ENCODE measurements at places on chromosomes 11 and 22.

GRCh38 chr11:117980720-117981119 lies 5.5 kb upstream of the IL10RA start:
- no peak for DNase-seq

DNA sequence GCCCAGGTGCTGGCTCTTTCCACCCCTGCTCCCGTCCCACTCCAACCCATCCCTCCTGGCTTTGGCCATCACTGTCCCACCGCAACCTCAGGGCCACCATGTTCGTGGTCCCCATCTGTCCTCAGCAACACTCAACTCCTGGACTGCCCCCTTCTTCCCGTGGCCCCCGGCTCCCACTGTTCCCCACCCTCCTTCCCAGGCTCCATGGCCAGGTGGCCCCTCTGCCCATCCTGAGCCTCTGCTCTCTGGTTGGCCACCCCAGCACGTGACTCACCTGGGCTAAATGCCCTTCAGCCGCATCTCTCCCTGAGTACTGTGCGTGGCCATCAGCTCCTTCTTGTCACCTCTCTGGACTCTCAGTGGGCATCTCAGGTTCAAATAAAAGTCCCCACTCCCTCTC lies 41.6 kb upstream of the PHF21B start:
- no peak for DNase-seq

DNA sequence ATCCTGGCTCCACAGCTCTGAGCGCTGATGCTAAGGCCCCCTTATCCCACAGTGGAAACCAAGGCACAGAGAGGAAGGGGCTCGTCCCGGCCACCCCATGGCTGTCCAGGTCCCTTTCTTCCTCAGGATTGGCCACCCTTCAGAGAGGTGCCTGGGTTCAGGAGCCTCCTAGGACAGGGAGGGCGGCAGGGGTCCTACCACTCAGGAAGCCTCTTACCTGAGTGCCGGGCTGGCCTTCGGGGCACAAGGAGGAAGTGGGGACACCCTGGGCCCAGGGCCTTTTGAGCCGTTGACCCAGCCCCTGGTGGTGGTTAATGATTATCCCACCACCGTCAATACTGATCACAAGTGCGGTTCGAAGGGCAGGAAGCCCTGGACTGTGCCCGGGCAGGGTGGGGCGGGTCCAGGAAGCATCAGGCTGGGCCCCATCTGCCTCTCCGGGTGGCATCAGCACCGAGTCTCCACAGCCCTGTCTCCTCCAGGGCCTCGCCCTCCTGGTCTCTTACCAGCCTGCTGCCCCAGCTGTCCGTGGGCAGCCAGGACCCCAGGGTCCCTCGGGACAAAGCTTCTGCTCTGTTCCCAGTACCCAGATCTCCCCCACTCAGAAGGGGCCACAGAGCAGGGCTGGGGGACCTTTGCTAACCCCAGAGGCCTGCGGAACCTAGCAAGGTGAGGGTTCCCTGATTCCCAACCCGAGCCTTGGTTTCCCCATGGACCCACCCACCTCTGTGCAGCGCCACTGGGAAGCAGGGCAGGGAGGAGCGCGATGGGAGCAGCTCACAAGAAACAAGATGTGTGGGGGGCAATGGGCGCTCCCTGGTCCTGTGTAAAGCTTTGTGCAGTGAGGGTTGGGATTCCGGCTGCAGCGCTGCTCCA lies 15.0 kb upstream of the EHD1 start:
- no peak for DNase-seq

DNA sequence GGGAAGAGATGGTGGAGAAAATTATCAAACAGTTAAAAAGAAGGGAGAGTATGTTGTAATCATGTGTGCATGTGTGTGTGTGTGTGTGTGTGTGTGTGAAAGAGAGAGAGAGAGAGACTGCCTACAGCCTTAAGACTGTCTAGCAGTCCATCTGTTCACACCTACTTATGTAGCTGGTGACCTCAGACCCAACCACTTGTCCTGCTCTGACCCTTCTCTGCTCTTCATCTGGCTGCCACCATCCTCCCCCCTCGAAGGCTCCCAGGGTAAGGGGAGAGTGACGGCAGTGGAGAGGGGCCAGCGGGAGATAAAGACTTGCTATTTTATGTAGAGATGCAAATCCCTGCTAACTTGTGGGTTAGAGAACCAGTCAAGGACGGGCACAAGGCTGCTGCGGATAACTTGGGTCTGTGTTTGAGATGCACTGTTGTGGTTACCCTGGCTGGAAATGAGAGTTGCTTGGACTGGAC lies 24.9 kb upstream of the GRAMD1B start:
- no peak for DNase-seq

DNA sequence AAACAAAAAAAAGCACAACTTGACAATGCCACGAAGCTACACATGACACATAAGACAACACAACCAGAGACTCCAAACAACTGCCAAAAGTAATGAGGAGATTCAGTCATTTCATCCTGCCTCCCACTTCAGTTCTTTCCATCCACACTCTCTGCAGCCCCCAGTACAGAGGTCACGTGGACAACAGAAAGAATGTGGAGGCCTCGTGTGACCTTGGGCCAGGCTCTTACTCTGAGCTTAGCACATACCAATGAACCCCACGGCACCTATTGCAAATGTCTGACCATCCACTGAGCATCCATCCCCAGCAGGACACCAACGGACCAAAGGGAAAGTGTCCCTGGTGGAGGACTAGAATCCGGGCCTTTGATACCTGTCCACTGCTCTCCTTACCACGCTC lies 12.5 kb downstream of the CBX7 start:
- no peak for DNase-seq

DNA sequence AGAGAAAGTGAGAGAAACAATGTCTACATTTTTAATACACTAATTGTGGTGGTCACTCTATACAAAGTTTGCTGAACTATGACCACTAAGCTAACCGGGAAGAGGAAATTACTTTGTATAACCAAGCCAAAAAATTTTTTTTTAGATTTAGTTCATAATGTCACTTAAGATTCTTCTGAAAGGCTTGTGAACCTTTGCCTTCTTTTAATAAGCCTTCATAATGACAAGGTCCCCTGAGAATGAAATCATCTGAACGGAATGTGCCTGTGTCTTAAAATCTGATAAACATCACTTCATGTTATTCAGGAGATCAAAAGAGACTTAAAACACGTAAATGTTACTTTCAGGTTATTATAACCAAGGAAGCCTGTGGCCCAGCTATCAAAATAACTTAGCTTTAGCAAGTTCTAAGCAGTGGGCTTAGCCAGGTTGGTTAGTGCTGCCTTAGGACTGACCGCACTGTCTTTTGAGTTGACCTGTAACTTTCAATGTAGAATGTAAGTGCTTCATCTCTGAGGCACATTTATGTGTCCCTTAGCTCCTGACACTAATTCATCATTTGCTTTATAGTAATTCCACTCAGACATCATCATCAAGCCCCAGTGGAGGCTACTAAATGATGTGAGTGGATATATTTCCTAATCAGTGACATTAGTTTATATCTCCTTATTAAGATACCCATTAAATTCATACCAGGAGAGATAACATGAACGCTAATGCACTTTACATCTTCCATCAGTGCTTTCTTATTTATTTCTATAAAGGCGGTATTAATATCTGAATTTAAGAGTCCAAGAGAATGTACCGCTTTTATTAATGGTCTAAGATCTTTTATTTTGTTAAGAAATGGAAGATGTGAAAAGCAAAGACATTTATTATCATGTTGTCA lies 122.5 kb downstream of the WNT11 start:
- DNase-seq: no peak

DNA sequence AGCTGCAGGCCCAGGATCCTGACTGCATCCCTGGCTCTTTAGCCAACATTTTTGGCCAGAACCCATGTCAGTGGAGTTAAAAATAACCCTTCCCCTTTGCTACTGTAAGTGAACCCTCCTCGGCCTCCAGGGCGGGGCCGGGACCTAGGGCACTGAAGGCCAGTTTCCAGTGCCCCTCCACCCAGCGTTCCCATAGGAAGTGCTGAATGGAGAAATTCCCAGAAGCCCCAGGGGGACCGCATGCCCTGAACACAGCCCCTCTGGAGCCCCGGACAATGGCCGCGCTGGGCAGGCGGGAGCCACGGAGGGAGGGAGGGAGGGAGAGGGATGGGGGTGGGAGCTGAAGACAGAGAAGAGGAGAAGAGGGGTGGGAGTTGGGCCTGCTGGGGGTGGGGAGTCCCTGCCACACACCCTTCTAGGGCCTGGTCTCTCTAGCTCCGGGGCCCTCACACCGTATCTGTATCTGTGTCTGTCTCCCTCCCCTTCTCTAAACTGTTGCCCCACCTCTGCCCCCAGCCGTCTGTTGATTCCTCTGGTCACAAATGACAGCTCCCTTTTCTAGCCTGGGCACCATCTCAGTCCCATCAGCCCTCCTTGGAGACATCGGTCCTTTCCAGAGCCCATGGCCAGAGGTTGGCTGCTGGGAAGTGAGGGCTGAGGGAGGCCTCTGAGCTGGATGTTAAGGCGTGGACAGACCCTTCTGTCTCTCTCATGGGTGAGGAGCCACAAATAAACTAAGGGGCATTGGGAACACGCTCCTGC lies 10.9 kb downstream of the PDGFB start:
- no peak for DNase-seq

DNA sequence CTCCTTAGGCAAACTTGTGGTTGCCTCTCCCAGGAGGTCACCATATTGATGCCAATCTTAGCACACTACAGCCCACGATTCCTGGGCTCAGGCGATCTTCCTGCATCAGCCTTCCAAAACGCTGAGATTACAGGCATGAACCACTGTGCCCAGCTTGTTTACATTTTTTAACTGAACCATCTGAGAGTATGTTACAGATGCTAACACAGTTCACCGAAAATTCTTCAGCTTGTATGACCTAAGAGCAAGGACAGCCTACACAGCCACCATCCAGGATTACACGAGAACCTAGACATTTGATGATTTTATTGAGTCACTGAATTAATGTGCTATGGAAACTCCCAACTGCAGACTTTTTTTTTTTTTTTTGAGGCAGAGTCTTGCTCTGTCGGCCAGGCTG lies 5.8 kb upstream of the LGALS1 start:
- DNase-seq: no peak

DNA sequence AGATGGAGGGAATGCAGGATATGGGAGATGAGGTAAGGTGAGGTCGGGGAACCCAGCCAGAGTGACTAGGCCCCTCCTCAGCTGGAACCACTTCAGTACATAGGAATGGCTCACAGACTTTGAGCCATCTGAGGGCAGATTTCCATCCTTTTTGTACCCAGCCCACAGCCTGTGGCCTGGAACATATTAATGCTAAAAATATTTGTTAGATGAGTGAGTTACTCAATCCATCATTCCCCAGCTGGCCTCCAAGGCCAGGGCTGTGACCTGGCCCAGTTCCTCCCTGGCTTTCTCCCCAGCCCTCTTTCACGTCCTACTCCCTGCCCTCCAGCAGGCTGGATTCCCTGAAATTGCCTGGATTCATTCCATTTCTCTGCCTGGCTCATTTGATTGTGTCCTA lies 57.2 kb upstream of the PRDM11 start:
- DNase-seq: no peak

DNA sequence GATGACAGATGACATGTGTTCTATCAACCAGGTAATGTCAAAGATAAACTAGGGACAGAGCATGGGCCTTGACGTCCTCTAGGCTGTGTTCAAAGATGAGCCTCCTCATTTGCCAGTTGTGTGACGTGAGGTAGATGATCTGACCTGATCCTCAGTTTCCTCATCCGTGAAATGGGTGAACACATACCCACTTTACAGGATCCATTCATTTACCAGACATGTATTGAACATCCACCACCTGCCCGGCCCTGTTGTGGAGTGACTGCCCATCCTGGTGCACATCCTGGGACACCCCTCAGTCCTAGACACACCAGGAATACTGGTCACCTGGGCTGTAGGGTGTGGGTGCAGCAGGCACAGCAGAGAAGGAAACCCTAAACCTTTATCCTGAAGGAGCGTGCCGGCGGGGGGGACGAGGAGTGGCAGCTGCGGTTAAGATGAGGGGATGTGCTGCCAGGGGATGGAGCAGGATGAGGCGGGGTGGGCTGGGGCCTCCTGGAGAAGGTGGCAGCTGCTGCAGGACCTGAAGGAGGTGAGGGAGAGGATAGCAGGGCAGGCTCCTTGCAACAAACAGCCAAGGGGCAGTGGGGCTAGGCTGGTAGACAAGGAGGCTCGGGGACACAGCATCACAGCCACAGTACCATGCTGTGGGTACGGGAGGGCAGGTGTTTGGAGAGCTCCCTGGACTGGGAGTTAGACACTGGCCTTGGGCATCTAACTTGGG lies 8.4 kb downstream of the CLDN5 start:
- DNase-seq: no peak

- no peak for DNase-seq
These were observed 132.3 kb downstream of the TRIM44 start for GRCh38 chr11:35794850-35795249.

DNA sequence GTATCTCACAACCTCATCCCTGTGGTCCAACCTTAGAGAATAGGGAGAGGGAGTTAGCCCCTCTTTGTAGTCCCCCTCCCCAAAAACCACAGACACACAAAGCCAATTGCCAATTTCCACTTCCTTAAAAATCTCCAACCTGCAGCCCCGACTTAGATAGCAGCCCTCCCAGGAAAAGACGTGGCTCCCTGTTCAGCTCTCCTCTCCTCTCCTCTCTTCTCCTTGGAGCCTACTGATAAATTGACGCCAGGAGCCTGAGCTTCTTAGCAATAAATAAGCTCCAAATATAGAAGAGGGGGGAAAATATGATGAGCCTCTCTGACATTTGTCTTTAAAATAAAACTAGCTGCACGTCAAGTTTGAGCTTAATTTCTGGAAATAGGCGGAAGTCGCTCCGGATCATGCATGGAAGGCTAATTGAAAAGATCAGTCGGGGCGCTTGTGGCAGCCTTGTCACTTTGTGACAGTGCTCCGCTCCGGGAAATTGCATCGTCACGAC lies 7.3 kb downstream of the PAX6 start:
- DNase-seq: no peak

- DNase-seq: no peak
These were observed 164.5 kb upstream of the PLET1 start for GRCh38 chr11:112425121-112425520.

DNA sequence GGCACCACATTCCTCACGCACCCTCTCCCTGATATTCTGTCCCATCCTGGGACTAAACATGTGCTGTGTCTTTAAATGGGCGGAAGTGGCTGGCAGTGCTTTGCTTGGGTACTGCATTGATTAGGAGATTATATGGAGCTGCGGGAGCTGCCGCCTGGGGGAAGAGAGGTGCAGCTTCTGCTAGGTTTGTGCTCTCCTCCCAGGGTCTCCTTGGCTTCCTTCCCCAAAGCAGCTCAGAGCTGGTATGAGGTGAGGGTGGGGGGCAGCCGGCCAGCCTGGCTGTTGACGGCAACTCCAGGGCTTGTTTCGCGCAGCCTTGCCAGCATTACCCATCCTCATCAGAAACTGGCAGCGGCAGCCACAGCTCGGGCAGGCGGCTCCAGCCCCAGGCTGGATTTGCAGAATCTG lies 95.4 kb downstream of the GRAMD1B start:
- DNase-seq: no peak
